ENCODE measurements at places on chromosomes 7 and 10. TPM values are rescaled to one million over a fixed set of nuclear protein-coding genes. Genes with fewer than 3 reads are reported as not detected.

GRCh38 chr7:27124902-27125689, 5.5 kb downstream of the HOXA4 start:
- DNase-seq = peak; percentile 30
- H3K4me1 ChIP-seq = peaks cover 8% of the 10 kb centered on the region
- no peak overlapping the region for H3K4me3 ChIP-seq
- no peaks in the 10 kb centered on the region for H3K36me3 ChIP-seq

- H3K27me3 ChIP-seq = no peaks in the 10 kb centered on the region
- H3K4me1 ChIP-seq = no peaks in the 10 kb centered on the region
- H3K27ac ChIP-seq = no peak overlapping the region
- no peaks in the 10 kb centered on the region for H3K36me3 ChIP-seq
- DNase-seq = no peak
Measured at GRCh38 chr7:23357190-23358093, 58.3 kb downstream of the MALSU1 start.

- H3K4me3 ChIP-seq = no peak overlapping the region
- no peaks in the 10 kb centered on the region for H3K36me3 ChIP-seq
- DNase-seq = no peak
- no peaks in the 10 kb centered on the region for H3K27me3 ChIP-seq
- H3K4me1 ChIP-seq = no peaks in the 10 kb centered on the region
Measured at GRCh38 chr10:104096692-104097091, 11.0 kb upstream of the COL17A1 start.

GRCh38 chr7:111292026-111292470, 201.1 kb downstream of the LRRN3 start:
- no peaks in the 10 kb centered on the region for H3K4me1 ChIP-seq
- H3K27ac ChIP-seq = no peak overlapping the region
- DNase-seq = no peak
- H3K27me3 ChIP-seq = no peaks in the 10 kb centered on the region
- H3K4me3 ChIP-seq = no peak overlapping the region

DNA sequence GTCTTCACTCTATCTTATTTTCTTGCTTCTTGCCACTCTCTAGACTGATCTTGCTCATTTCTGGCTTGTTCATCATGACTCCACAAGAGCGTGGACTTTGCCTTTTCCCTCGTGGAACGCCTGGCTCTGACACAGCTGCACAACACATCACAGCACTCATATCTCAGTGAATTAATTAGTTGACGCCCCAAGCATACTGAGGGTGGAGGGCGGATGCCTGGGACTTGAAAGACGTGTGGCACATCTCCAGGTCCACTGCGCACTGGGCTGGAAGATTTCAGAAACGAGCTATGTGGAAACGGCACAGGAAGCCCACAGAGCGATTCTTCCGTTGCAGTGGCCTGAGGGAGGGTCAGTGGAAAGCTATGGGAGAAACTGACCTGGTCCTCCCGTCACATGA, 23.6 kb upstream of the PLEKHA1 start:
- no peak overlapping the region for H3K4me3 ChIP-seq
- no peaks in the 10 kb centered on the region for H3K27me3 ChIP-seq
- H3K4me1 ChIP-seq = no peaks in the 10 kb centered on the region
- no peaks in the 10 kb centered on the region for H3K36me3 ChIP-seq
- no peak for DNase-seq
- H3K27ac ChIP-seq = no peak overlapping the region

- no peak for DNase-seq
- no peaks in the 10 kb centered on the region for H3K36me3 ChIP-seq
- no peak overlapping the region for H3K4me3 ChIP-seq
- no peaks in the 10 kb centered on the region for H3K27me3 ChIP-seq
- H3K4me1 ChIP-seq = no peaks in the 10 kb centered on the region
- no peak overlapping the region for H3K27ac ChIP-seq
Measured at GRCh38 chr7:68511281-68511680, 1087.0 kb upstream of the AUTS2 start.

DNA sequence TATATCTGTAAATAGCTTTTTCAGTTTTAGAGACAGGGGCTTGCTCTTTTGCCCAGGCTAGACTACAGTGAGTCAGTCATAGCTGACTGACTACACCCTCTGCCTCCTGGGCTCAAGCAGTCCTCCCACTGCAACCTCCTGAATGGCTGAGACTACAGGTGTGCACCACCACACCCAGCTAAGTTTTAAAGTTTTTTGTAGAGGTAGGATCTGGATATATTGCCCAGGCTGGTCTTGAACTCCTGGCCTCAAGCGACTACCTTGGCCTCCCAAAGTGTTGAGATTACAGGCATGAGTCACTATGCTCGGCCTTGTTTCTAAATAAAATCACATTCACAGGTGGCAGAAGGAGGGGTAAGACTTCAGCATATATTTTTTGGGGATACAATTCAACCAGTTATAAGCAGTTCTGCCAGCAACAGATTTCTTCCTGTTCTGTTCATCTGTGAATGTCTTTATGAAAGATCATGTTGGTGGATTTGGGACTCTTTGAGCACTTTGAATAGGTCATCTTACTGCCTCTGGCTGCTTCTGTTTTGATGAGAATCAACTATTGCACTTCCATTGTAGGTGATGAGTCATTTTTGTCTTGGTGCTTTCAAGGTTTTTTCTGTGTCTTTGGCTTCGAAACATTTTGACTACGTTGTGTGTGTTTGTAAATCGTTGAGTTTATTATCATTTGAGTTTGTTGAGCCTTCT, 15.7 kb downstream of the RBM33 start:
- H3K36me3 ChIP-seq = no peaks in the 10 kb centered on the region
- no peak for DNase-seq
- H3K4me1 ChIP-seq = no peaks in the 10 kb centered on the region

DNA sequence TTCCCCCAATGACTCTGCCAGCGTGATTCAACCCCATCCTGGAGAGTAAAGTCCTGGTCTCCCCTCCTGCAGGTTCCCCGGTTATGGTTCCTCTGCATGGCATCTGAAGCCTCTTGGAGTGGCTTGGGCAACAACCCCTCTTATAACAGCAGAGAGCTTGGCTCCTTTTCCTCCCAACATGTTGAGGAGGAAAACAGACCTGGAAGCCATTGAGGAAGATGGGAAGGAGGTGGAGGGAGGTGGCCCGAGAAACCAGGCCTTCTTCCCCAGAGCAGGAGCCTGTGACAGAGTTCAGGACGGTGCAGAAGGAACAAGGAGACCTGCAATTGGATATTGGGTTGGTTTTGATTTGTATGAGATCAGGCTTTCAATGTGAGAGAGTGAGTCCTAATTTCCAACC, 184.0 kb upstream of the ADCY1 start:
- no peak overlapping the region for H3K27ac ChIP-seq
- H3K4me3 ChIP-seq = no peak overlapping the region
- DNase-seq = no peak
- no peaks in the 10 kb centered on the region for H3K36me3 ChIP-seq
- no peaks in the 10 kb centered on the region for H3K4me1 ChIP-seq

DNA sequence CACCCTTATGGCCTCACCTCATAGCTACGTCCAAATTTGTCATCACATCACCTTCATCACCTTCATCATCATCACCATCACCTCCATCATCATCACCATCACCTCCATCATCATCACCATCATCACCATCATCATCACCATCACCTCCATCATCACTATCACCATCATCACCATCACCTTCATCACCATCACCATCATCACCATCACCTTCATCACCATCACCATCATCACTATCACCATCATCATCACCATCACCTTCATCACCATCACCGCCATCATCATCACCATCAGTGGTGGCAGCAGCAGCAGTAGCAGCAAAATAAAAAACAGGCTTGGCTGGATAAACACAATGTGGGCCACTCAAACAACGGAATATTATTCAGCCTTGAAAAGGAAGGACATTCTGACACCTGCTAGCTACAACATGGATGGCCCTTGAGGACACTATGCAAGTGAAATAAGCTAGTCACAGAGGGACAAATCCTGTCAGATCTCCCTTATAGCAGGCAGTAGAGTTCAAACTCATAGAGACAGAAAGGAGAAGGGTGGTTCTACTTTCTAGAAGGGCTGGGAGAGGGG, 47.7 kb upstream of the PDGFA start:
- H3K27me3 ChIP-seq = no peaks in the 10 kb centered on the region
- H3K4me3 ChIP-seq = no peak overlapping the region

DNA sequence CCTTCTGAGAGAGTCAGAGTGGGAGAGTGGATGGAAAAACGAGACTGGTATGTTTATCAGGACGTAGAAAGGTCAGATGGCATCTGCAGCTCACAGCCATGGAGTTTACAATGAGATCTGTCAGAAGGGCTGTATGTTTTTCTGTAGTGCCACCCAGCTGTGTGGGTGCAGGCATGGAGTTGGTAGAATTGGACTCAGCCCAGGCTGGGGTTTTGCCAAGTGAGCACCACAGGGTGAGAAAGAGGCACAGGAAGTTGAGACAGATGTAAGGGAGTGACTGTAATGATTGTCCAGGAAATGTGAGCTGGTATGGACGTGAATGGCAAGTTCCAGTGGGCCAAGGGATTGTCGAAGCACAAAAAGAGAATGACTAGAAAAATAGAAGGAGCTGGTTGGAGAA, 9.1 kb upstream of the ZYX start:
- H3K4me3 ChIP-seq = no peak overlapping the region
- peaks cover 3% of the 10 kb centered on the region for H3K4me1 ChIP-seq
- no peaks in the 10 kb centered on the region for H3K27me3 ChIP-seq
- H3K36me3 ChIP-seq = no peaks in the 10 kb centered on the region
- peak overlapping the region; percentile 26 for H3K27ac ChIP-seq

DNA sequence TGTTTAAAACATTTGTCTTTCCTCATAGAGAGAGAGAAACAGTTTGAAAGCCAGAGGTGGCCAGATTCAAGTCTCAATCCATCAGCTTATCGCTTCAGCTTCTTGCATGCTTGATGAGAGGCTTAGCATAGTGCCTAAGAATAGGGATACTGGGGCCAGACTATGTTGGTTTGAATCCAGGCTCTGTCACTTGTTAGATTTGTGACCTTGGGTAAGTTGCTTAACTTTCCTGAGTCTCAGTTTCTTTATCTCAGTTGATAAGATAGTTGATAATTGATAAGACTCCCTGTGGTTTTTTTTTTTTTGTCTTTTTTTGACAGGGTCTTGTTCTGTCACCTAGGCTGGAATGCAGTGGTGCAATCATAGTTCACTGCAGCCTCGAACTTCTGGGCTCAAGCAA, 12.1 kb upstream of the CDK6 start:
- H3K36me3 ChIP-seq = no peaks in the 10 kb centered on the region
- H3K4me1 ChIP-seq = no peaks in the 10 kb centered on the region
- no peak for DNase-seq
- no peak overlapping the region for H3K4me3 ChIP-seq
- H3K27ac ChIP-seq = no peak overlapping the region

DNA sequence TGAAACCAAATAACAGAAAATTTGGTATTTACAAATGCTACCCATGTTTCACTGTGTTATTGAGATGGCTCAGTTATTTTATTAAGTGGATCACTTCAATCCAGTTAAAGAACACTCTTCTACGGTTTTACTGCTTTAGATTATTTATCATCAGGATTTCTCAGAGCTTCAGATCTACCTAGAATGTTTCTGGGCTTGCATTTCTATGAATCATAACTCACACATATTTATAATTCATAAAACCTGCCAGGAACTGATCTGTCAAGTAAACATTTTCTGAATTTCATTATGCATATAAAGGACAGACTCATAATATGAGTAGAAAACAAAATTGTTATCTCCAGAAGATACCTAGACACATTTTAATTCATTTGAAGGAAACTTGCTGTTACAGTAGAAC, 1172.3 kb upstream of the LRRTM3 start:
- no peaks in the 10 kb centered on the region for H3K4me1 ChIP-seq
- H3K36me3 ChIP-seq = no peaks in the 10 kb centered on the region
- H3K27ac ChIP-seq = no peak overlapping the region
- H3K4me3 ChIP-seq = no peak overlapping the region
- no peaks in the 10 kb centered on the region for H3K27me3 ChIP-seq

- H3K36me3 ChIP-seq = no peaks in the 10 kb centered on the region
- H3K27me3 ChIP-seq = no peaks in the 10 kb centered on the region
- DNase-seq = no peak
- no peak overlapping the region for H3K4me3 ChIP-seq
- H3K27ac ChIP-seq = no peak overlapping the region
Measured at GRCh38 chr10:343231-344220, 208.3 kb downstream of the ZMYND11 start.

GRCh38 chr7:149753375-149754233, 19.8 kb downstream of the ZNF467 start:
- H3K4me3 ChIP-seq = no peak overlapping the region
- H3K27me3 ChIP-seq = no peaks in the 10 kb centered on the region
- no peak overlapping the region for H3K27ac ChIP-seq
- H3K36me3 ChIP-seq = no peaks in the 10 kb centered on the region
- H3K4me1 ChIP-seq = no peaks in the 10 kb centered on the region

DNA sequence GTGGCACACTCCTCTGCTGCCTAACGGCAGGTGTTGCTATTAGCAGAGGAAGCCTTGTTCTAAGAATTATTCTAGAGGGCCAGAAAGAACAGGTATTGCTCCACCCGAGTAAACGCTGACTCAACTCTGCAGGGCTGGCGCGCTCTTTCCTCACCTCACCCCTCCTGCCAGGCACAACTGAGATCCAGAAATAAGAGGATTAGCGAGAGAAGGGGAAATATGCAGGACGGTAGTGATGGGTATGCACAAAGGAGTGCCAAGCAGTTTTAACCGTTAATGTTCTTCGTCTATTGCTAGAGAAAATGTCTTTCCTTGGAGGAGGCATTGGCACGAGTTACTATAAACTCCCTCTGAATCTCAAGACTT, 369 bp upstream of the SCIN start:
- peaks cover 6% of the 10 kb centered on the region for H3K4me1 ChIP-seq
- no peaks in the 10 kb centered on the region for H3K27me3 ChIP-seq
- peak overlapping the region; percentile 53 for H3K27ac ChIP-seq
- peak; percentile 43 for DNase-seq

TLX1 gene
- 0.21 TPM for total RNA-seq

C10orf90 gene
- total RNA-seq = not detected

Measured in colonic mucosa (tissue), 4 donors.